ENCODE measurements at places on chromosomes 5 and 9.

DNA sequence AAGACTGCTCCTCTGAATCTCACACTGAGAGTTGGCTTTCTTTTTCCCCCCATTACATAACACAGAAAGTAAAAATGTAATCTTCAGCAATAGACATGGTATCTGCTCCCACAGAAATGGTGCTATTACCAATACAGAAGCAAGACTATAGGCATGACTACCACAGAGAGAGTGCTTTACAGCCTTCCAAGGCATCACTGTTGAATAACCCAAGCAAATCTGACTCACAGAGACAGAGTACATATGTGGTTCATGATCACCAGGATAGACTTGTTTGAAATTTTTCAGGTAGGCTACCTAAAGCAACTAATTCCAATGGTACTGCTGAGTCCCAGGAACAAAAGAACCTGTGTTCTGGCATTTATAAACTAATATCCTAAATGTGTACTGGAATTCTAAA lies 1373.4 kb upstream of the C9orf72 start:
- DNase-seq, result no peak

DNA sequence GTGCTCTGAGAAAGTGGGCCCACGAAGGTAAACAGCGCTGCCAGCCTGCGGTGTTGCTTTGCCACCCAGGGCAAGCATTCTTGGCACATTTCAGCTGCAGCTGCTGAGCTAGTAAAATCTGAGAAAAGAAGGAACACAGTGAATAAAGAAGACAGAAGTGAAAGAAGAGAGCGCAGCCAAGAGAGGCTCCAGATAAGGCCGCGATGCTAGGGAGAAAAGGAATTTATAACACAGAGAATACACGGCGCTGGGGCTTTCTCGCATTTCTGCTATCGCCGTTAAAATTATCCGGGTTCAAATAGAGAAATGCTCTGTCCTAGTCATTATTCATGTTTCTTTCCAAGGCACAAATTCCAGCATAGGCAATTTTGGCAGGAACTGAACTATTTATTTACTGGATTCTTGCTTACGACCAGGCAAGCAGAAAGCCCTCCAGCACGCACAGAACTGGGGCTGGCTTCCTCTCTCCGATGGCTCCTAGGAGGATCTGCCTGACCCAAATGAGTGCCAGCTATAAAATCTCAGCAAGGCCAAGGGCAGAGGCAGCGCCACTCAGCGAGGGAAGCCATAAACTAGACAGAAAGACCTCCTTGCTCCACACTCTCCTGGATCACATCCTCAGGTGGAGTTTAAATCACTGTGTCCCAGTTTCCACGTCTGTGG lies 111.2 kb downstream of the ATPSCKMT start:
- no peak for DNase-seq

DNA sequence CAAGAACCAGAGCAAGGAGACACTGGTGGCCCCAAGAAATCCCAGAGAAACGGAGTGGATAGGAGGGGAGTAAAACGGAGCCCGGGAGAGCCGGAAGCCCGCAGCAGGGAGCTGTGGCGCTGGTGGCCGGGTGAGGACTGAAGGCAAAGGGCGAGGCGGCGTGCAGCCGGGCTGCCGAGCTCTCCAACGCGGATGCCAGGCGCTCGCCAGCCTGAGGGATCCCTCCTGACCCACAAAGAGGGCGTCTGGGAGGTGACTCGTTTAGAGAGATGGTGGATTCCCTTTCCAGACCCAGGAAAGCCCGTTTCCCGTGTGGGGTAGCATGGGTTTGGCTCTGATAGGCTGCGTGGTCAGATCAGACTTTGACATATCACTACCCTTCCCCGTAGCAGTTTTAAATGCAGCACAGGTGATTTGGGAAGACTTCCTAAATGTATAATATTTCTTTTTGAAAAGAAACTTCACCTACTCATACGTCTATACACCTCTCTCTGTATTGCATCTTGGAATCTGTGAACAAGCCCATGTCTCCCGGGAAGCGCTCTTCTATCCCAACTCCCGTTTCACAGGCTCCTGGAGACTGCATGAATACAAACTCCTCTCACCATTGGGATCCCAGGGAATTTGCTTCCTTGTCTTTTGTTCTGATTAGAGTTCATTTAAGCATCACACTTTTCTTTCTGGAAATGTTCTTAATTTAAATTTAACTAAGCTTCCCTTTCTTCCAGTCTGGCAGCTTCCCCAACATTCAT lies 158.1 kb downstream of the C9orf152 start:
- DNase-seq, result no peak

- no peak for DNase-seq
Measured at GRCh38 chr5:39369123-39369815, 5.0 kb upstream of the C9 start.

DNA sequence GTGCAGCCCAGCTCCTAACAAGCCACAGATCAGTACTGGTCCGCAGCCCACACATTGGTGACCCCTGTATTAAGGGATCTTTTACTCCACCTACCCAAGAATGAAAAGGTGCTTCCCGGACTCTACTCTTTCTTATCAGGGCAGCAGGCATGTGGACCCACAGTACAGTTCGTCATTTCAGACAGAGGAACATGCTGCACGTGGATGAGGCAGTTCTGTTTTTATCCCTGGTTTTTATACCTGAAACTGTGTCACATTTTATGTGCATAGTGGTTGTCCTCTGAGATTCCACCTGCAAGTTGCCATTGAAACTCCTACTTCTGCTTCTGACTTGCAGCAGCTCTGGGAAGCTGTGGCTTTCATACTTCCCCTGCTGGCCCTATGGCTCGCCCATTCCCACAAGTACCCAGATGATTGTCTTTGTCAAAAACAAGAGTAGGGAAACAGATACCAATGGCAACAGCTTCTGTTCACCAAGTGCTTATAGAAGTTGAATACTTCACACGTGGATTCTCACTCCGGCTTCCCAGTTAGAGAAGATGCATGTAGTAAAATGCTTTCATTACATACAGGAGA lies 208.0 kb downstream of the TRIO start:
- no peak for DNase-seq

GRCh38 chr5:128532776-128533175 lies 5.3 kb downstream of the FBN2 start:
- DNase-seq, result no peak

- no peak for DNase-seq
Measured at GRCh38 chr5:95822043-95822541, 434 bp downstream of the GLRX start.

- no peak for DNase-seq
Measured at GRCh38 chr5:110072651-110073050, 382.9 kb downstream of the MAN2A1 start.

DNA sequence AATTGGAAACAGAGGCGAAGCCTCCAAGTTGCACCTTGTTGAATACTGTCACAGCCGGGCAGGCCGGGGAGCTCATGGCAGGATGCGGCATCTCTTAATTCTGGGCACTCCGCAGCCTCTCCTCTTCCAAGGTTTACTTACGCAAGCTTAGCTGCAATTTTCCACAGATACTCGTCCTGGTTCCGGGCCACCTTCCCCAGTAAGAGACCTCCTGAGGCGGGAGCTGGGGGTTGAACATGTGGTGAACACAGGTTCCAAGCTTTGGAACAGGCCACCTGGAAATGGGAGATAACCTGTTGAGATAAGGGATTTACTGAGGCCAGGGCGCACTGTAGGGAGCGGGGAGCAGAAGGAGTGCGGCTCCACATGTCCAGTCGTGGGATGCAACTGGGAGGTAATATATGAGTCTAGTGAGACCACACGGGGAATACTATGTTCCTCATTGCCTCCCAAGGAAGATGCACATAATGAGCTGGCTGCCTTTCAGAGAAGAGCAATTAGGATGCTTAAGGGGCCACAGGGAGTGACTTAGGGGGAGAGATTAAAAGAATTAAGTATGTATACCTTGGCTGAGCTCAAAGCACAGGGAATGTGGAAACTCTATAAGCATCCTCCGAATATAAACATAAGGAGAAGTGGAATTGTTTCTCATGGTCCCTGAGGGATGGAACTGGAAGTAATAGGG lies 335.2 kb downstream of the CWC27 start:
- no peak for DNase-seq

DNA sequence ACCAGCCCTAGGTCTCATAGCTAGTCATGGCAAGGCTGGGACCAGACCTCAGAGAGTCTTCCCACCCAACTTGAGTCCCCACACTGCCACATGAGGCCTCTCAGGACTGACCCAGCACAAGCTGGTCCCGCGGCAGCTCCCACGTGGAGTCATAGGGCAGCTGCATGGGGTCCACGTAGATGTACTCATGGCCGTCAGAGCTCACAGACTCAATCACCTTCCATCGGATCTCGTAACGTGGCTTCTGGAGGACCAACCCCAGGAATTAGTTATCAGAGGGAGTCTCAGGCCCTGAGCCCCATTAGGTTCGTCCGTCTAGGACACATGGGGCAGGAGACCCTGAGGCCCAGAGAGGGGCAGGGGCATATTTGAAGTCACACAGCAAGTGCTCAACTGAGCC lies 30.3 kb downstream of the PDGFRB start:
- no peak for DNase-seq

DNA sequence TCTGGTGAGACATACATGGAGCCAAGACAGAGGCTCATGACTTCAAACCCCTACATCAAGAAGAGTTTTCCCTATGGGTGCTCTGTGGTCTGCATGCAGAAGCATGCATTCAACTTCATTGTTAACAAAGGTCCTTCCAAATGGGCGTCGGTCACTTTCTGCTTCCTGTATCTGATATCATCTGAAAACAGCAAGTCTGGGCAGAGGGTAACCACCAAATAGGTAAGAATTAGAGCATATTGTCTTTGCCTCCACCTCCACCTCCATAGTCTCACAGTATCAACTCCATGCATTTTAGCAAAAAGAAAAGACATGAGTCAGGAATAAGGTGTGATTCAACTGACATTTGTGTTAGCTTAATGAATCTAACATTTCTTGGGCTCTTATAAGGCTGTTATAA lies 462.9 kb downstream of the DMRT2 start:
- DNase-seq, result no peak

GRCh38 chr9:124311283-124311682 lies 53.5 kb downstream of the NEK6 start:
- DNase-seq, result no peak

GRCh38 chr5:113240032-113240431 lies 194.8 kb downstream of the TSSK1B start:
- DNase-seq, result no peak

DNA sequence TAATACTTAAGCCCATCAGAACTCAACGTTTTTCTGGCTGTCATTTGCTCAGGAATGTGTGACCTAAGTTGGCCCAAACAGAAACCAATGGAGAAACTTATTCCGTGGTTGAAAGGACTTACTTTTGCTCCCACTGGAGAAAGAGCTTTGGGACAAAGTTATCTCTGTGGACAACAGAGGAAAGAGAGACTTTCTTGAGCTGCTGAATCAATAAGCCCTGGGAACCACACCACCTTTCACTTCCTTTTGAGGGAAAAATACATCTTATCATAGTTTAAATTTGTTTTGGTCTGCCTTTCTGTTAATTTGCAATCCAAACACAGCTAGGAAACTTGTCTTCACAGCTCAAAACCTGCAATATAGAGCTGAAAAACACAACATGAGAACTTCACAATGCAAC lies 62.8 kb upstream of the VCAN start:
- DNase-seq, result no peak

DNA sequence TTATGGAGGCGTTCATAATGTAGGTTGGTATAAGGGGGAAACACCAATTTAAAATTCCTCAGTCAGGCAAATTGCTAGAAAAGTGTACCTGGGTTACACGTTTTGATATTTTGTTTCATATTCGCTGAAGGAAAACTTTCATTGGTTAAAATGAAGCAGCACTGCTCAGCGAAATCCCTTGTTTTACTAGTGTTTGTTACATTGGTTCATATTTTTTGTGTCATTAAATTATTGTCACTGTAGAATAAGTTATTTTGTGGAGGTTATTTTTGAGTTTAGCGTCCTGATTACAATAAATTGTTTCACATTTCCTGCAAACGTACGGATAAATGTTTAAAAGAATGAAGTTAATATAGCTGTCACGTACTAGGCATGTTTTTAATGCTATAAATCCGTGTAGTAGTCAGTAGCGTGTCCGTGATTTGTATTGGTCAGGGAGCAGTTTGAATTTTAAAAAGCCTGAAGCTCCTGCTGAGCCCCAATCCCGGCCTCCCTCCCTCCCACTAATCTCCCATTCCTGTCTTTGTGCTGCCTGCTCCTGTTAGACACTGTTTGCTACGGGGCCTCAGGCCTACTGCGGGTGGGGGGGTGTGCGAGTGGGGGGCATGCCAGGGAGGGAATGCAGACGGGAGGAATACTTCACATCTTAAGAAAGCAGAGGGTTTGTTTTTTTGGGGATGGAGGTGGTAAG lies 2.0 kb downstream of the NIPBL start:
- DNase-seq, result no peak

DNA sequence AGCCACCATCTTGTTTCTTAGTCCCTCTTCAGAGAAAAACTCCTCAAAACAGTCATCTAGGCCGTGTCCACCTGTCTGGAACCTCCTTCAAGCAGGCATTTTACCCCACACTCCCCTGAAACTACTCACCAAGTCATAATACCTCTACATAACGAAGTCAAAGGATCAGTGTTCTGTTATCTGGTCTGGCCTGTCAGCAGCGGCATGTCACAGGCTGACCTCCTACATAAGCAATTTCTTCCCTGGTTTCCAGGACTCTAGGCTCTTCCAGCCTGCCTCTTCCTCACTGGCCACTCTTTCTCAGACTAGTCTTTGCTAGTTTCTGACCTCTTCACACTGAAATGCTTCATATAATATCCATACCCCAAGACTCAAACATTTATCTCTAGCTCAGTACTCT lies 72.2 kb downstream of the SPTLC1 start:
- DNase-seq, result no peak

DNA sequence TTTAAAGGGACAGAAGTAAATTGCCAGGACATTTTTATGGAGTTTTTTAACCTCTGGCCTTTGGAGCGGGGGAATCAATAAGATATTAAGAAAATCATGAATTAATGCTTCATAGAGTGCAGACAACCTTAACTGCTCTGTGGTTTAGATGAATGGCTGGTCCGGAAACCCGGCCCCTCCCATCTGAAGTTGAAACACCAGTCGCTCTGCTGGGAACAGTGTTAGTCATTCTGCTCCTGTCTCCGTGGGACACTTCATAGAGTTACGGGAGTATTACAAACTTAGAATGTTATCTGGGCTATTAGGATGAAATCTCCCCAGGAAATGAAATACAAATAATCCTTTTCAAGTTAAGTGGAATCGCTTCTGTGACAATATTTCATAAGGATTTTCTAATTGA lies 110.1 kb upstream of the IRX2 start:
- no peak for DNase-seq

DNA sequence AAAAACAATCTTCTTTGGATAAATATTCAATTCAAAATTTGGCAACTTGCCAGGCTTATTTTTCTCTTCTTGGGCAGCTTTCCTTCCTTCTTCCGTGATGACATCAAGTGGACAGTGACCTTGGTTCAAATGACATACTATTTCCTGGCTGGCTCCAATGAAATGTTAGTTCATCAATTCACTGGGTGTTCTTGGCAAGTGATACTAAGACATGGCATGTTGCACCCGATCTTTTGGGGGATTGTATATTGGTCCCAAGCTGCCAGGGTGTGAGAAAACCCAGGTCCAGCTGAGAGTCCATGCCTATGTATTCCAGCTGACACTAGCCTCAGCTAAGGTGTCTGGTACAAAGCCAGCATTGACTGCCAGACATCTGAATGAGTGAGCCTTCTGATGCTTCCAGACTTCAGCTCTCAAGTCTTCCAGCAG lies 252.9 kb downstream of the MAT2B start:
- DNase-seq, result no peak

- no peak for DNase-seq
Measured at GRCh38 chr9:27042476-27042875, 37.0 kb upstream of the LRRC19 start.

GRCh38 chr5:145479271-145479670 lies 355.9 kb downstream of the PRELID2 start:
- no peak for DNase-seq

All from NCI-H1417 treated with DMSO at 0.1 percent for 48 hours (cell line).